ENCODE measurements at places on chromosomes 16 and 17.

DNA sequence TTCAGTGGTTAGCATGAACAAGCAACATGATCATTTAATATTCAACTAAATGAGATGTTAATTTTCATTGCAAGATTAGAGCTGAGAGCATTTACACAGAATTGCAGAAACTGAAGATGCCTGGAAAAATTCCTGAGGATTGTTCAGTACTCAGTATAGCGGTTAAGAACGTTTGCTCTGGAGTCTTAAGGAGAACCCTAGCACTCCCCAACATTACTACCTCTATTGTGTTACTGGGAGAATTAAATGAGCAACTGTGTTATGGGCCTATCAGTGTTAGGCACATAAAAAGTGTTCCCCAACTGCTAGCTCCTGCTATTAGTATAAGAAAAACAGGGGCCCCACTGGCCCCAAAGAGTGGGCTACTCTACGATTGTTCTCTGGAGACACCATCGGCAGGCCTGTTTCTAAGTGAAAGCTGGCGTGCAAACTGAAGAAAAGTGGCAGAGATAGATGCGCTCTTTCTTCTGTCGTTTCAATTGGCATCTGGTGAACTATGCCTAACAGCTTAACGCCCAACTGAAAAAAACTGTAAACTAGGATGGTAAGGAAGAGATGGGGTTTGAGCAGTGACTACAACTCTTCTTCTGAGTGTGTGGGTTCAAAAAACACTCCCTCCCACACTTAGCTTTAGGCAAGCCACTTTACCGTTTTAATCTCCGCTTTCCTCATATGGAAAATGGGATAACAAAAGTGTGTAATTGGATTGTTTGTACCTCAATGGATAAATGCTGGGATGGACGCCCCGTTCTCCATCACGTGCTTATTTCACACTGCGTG is 1.3 kb downstream of the CDR2 start:
- DNase-seq: no peak

GRCh38 chr17:18108401-18109312 is at the start of gene MYO15A:
TSS of gene MYO15A (plus strand) at chr17:18108756. CDS start at chr17:18118801, 10,045 bp downstream.
- no peak for DNase-seq

DNA sequence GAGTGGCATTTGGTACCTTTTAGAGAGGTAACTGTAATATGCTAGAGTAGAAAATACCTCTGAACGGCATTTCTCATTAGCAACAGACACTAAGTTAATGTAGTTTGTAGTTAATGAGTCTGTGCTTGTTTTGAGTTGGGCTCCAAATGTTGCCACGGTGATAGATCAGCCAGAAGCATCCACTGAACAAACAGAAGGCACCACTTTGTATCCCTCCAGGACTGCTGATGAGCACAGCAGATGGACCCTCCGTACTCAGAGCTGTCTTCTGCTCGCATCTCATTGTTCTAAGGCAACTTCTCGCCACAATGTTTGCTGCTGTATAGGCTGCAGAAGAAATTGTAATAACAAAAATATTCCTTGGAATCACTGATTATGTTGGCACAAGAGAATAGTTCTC is 56.1 kb downstream of the TNRC6C start:
- no peak for DNase-seq

DNA sequence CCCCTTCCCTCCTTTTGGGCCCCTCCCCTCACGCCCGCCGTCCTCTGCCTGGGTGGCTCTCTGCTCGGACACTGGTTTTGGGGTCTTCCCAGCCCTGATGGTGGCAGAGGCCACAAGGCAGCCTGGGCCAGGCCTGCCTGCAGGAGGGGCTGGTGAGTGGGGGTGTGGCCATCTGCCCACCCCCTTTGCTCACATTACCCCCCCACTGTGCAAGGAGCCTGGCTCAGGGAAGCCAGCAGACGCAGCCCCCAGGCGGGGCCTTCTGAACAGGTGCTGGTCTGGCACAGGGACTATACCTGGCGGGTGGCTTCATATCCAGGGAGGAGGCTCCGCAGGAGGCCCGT is 10.7 kb upstream of the ZFPM1 start:
- DNase-seq: no peak

DNA sequence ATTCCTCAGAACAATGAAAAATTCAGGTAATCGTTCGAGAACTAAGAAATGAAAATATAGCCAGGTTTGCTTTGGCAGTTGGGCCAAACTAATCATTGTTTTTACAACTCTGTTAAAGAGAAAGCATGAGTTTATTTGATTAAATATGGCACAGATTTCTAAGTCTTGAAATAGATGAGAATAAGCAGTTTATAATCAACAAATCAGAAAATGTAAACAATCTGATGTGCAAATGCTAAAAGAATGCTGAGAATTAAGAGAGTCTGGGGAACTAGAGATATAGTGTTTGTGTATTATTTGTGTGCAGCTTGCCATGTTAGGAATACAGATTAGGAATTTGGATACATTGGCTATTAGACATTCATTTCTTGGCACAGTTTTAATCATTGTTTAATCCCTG is 212.5 kb downstream of the TANC2 start:
- DNase-seq: no peak

DNA sequence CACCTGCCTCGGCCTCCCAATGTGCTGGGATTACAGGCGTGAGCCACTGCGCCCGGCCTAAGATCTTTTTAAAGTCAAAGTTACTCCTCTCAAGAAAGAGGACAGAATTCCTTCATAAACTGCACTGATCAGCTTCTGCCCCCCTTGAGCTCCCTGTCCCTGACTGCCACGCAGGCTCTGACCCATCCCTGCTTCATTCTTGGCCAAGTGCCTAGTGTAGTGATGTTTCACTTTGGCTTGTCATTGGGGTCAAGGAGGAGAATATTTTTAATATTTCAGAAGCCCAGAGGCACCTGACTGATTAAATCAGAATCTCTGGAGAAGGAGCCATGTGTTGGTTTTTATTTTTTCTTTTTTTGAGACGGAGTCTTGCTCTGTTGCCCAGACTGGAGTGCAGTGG is 9.1 kb downstream of the MRM1 start:
- DNase-seq: no peak

- DNase-seq: no peak
Measured at GRCh38 chr16:84266451-84266850, 26.6 kb upstream of the KCNG4 start.

- no peak for DNase-seq
Measured at GRCh38 chr17:54985476-54985875, 16.9 kb downstream of the STXBP4 start.

GRCh38 chr16:55488306-55488705 is 9.3 kb downstream of the MMP2 start:
- no peak for DNase-seq

GRCh38 chr17:45386178-45386577 is 46.5 kb downstream of the ARHGAP27 start:
- DNase-seq: no peak

GRCh38 chr16:55943267-55943666 is 68.1 kb upstream of the CES5A start:
- no peak for DNase-seq
